ENCODE measurements at places on chromosomes 3 and 15.
A peak's percentile ranks its signal among the peaks of the same experiment; 100 is the strongest.

GRCh38 chr15:88992216-88992615, 79.0 kb upstream of the MFGE8 start:
- no peak for DNase-seq

DNA sequence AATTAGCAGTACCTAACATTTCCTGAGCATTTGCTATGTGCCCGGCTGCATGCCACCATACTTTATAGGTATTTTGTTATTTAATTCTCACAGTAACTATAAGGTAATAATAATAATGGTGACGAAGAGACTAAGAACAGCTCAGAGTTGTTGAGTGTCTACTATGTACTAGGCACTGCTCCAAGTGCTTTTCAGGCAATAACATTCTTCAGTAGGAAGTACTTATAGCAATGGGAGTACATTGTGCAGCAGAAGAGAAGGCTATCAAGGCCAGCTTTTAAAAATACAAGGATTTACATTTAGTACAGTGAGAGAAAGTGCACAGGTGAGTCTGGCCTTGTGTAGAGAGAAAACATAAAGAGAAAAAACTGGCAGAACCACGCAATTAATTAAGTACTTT, 647.4 kb downstream of the FHIT start:
- DNase-seq = no peak

- DNase-seq = peak; percentile 10
Measured at GRCh38 chr3:45688194-45688881, 858 bp upstream of the SACM1L start.

DNA sequence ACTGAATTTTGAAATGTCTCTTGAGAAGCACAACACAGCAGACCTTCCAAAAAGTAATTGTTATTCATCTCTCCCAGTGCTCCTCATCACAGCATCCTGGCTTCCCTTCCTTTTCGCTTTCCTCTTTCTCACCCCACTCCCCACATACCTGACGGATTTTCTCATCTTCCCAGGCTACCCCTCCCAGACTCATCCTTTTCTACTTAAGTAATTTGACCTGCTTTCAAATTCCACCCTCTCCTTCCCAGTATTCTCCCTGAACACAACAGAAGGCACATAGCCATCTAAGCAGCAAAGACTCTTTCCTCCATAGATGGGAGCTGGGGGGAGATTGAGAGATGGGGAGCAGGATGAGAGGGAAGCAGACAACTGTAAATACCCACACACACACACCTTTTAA, 187.1 kb upstream of the STT3B start:
- no peak for DNase-seq

- DNase-seq = no peak
Measured at GRCh38 chr3:81530180-81530939, 231.1 kb downstream of the GBE1 start.

DNA sequence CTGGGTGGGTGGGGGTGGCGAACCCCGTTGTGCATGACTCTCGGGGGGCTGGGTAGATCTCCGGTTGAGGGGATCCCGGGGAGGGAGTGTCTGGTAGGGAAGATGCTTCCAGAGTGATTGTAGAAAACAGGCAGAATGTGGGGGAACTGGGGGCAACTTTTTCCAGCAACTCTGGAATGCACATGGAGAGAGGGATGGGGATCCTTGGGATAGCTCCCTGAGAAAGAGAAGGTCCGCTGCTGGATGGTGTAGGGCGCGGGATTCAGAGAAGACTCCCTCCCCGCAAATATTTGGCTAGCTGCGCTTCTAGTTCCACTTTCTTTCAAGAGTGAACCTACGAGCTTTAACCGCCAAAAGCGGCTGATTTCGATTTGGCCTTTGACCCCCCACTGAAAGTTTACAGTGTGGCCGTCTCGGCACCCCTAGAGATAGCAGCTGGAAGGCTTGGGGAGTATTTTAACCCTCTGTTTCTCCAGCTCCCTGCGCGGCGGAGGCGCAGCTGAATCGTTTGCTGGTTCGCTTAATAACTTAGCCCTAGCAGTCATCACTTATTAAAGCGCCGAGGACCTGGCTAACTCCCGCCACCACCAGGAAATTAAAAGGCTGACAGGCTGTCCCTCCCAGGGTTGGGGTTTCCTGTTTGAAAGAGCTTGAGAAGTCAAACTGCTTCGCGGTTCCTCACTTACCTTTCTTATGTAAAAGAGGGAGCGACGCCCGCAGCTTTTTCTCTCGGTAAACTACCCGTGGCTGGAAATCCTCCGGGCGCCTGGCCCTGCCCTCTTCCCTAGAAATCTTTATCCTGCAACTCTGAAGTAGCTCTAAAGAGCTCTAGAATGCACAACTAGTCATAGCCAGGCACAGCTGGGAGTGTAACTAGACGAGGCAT, 1.2 kb downstream of the PHLDB2 start:
- peak; percentile 25 for DNase-seq

GRCh38 chr3:82509951-82510603, 748.6 kb upstream of the GBE1 start:
- no peak for DNase-seq

DNA sequence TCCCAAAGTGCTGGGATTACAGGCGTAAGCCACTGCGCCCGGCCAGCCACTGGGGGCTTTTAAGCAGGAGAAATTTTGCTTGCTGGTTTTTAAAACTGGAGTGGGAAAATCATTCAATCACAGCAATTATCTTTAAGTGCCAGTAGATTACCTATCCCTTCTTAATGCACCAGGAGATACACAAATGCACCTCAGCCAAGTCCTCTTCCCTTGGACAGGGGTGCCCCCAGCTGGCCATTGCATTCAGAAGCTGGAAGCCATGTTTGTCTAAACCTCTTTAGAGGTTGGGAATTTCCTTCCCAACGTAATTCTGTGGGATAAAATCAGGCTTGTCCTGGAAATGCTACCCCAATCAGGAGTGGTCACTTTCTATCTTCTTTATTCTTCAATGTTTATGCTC, 26.6 kb downstream of the MIX23 start:
- no peak for DNase-seq

DNA sequence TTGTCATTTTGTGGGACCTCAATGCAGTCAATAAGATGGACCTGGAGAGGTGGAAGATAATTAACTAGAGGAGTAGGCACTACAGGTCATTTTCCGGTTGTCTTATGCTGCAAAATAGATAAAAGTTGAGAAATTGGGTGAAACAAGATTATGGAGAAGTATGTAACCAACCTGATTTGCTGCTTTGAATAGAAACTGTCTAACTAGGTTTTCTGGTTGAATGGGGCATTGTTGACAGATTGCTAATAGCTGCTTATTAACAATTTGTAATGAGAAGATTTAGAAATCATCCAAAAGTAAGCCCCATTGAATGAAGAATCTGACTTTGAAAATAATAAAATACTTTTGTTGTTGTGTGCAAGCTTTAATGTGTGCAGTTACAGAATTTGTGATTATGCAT, 26.2 kb downstream of the PIAS1 start:
- no peak for DNase-seq

GRCh38 chr3:100087198-100087597, 27.1 kb downstream of the FILIP1L start:
- no peak for DNase-seq

DNA sequence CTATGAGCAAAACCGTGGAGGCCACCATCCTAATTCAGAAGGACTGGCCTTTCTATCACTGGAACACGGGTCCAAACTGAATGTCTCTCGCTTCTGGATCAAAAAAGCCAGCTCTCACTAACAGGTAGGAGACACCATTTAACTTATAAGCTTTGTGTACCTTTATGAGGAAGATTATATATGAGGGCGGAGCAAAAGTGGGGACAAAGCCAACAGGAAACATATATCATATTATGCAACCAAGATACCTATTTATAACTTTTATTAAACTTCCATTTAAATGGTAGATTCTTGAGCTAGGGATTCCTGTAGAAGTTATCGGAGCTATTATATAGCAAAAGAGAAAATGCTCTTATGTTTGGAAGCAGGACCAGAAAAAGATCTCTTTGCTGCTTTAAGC, 78.4 kb downstream of the IGF2BP2 start:
- DNase-seq = no peak

- DNase-seq = no peak
Measured at GRCh38 chr3:104961851-104962250, 404.9 kb upstream of the ALCAM start.
